Activated CD4-positive, alpha-beta T cell treated with anti-CD3 and anti-CD28 coated beads, Interleukin-2, amount 50 U/mL, for 16 hours (primary cell): ENCODE measurements at places on chromosomes 1 and 21.

DNA sequence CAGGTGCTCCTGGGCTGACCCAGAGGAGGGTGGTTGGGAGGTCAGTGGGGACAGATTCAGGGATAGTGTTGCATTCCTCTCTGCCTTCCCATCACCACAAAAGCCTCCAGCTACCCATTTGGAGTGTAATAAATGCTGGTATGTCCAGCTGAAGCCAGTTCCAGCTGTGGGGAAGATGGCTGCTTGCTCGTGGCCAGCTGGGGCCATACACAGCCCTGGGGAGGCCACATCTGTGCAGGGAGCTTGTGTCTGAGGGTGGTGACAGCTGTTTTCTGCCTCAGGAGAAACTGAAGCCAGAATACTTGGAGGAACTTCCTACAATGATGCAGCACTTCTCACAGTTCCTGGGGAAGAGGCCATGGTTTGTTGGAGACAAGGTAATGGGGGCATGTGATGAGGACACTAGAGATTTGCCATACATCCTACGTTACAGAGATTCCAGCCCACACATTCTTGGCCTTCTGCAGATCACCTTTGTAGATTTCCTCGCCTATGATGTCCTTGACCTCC lies 2.7 kb downstream of the GSTM4 start:
- no peak for DNase-seq

DNA sequence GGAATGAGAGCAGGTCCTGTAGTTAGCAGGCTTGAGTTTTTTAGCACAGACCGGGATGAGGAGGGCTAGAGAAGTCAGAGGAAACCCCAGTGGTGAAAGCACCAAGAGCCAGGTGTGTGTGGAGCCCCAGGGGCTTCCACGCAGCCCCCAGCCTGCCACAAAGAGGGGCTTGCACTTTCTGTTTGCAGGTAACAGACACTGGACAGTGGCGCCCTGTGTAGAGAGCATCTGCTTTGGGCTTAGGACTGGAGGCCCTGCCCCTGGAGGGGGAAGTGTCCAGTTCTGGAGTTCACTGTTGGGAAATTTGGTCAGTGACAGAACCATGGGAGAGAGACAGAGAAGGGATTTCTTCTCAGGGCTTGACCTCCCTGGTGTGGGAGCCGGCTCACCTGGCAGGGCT lies 19.5 kb downstream of the AGT start:
- DNase-seq = no peak

DNA sequence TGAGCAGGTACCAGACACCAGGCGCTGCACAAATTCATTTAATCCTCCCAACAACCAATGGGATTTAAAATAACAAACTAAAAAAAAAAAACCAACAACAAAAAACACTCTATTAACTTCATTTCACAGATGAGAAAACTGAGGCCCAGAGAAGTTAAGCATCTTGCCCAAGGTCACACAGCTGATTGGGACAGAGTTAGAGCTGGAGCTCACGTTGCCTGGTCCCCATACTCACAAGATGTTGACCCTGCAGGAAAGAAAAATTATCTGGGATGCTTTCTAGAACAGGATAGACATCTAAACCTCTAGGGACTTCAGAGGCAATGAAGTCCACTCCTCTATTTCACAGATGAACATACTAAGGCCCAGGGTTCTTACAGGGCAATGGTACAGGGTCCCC lies 175.3 kb downstream of the PSMG1 start:
- no peak for DNase-seq

- no peak for DNase-seq
Observed at GRCh38 chr1:57089855-57090254, 124.0 kb upstream of the C8B start.

- peak; percentile 72 for DNase-seq
Observed at GRCh38 chr1:210696709-210697108, 368.0 kb downstream of the HHAT start.

GRCh38 chr21:28298251-28298672 lies 694.4 kb downstream of the LTN1 start:
- no peak for DNase-seq

DNA sequence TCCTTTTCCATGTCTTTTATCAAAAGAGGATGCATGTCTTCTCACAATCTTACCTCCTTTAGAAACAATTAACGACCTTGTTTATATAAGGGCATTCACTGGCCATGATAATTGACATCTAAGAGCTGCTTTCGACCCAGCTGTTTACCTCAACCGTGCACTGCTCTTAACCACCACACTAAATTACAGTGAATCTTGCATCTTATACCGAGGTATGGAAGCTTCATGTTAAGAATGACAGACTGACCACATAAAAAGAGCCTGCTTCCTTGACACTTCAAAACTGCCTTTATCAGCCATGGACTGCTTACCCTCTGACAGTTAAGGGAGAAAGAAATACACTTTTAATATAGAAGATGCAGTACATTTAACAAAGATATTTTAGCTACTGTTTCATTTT lies 301.7 kb upstream of the LYPLAL1 start:
- no peak for DNase-seq

- DNase-seq = no peak
Observed at GRCh38 chr1:31433396-31433930, 20.4 kb downstream of the SERINC2 start.

GRCh38 chr1:224432146-224432545 lies 2.5 kb downstream of the WDR26 start:
- no peak for DNase-seq

DNA sequence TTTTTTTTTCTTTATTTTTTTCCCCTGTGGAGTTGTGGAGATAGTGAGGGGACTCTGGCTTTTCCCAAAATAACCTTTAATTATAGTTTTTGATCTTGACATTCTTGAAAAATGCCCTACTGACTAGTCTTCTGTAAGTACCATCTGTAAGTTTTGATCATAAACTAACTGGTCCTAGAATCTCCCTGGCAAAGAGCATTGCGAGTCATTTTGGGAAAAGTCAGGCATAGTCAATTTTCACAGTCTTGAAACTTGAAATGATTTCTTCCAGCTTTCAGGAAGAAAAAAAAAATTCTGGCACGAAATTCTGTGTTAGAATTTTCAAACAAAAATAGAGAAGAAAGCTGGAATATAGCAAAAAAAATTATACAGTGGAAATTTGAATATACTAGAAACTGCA lies 181.2 kb upstream of the SNX7 start:
- no peak for DNase-seq

- DNase-seq = no peak
Observed at GRCh38 chr1:228381356-228381755, 25.3 kb downstream of the TRIM11 start.

- DNase-seq = no peak
Observed at GRCh38 chr1:2611621-2612437, 21.0 kb downstream of the MMEL1 start.

DNA sequence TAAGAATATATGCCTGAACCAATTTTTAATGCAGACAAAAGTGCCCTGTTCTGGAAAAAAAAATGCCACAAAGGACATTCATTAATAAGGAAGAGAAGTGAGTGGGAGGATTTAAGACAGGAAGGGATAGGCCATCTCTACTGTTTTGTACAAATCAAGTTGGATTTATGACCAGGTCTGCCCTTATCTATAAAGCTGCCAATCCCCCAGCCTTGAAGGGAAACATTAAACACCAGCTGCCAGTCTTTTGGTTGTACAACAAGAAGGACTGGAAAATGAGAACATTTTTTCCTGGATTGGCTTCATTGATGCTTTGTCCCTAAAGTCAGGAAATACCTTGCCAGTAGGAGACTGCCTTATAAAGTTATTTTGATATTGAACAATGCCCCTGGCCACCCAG lies 444.0 kb downstream of the NPHP4 start:
- no peak for DNase-seq
